ENCODE measurements at places on chromosomes 13 and 19. TPM values are rescaled to one million over a fixed set of nuclear protein-coding genes. Genes with fewer than 3 reads are reported as not detected.

ZNF490 gene
- 14.9 TPM for total RNA-seq

CGB8 gene
- not detected for total RNA-seq

- DNase-seq = no peak
These were observed 86.7 kb upstream of the TNFSF11 start for GRCh38 chr13:42487221-42487620.

- no peak for DNase-seq
These were observed 1588.0 kb downstream of the SLITRK1 start for GRCh38 chr13:82294226-82294625.

- DNase-seq = no peak
These were observed 13.2 kb downstream of the PAF1 start for GRCh38 chr19:39377373-39378362.
